Neuronal stem cell (in vitro differentiated cells): ENCODE measurements at places on chromosomes 7 and 10.

DNA sequence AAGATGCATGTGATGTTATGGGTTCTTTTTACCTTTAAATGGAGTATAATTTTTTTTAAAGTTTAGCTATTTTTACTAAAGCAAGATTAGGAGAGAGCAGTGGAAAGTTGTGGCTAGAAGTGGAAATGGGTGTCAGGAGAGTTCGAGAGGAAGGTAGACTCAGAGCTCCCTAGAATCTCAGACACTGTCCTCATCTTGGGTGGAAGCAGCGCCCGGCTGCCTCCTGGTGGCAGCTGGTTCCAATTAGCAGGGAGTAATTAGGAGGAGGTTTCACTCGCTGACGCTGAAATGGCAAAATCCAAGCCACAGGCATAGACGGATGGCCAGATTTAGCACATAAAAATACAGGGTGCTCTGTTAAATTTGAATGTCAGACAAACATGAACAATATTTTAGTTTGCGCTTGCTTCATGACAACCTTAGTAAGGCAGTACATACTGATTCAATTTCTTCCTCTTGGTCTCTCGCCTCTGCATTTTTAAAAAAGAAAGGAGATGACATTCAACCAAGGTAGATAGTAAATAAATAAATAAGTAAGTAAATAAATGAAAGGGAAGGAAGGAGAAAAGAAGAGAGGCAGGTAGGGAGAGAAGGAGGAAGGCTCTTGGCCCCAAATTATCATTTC is 58.5 kb downstream of the LGI1 start:
- H3K4me1 ChIP-seq = peaks cover 3% of the 10 kb centered on the region
- no peak overlapping the region for H3K27ac ChIP-seq
- no peaks in the 10 kb centered on the region for H3K36me3 ChIP-seq
- H3K27me3 ChIP-seq = peaks cover 20% of the 10 kb centered on the region

- no peak for DNase-seq
- H3K27me3 ChIP-seq = no peaks in the 10 kb centered on the region
- H3K27ac ChIP-seq = no peak overlapping the region
Measured at GRCh38 chr7:80736371-80737125, 98.1 kb downstream of the CD36 start.

GRCh38 chr10:103498936-103499638 is 5.6 kb downstream of the NEURL1 start:
- peaks cover 47% of the 10 kb centered on the region for H3K27me3 ChIP-seq
- DNase-seq = no peak
- no peak overlapping the region for H3K4me3 ChIP-seq
- no peak overlapping the region for H3K27ac ChIP-seq
- H3K36me3 ChIP-seq = no peaks in the 10 kb centered on the region

- H3K4me3 ChIP-seq = peak within 1 kb of the TSS; percentile 80
- H3K27ac ChIP-seq = no peak within 1 kb of the TSS
- DNase-seq = peak; percentile 63
- no peaks in the 10 kb centered on the region for H3K36me3 ChIP-seq
Measured at GRCh38 chr7:103989200-103989784, at the start of gene RELN. RELN (minus strand) TSS chr7:103989658; CDS start chr7:103989356, 302 bp downstream.

- no peaks in the 10 kb centered on the region for H3K27me3 ChIP-seq
- no peak for DNase-seq
- peaks cover 2% of the 10 kb centered on the region for H3K4me1 ChIP-seq
- H3K4me3 ChIP-seq = no peak overlapping the region
- no peak overlapping the region for H3K27ac ChIP-seq
- H3K36me3 ChIP-seq = no peaks in the 10 kb centered on the region
Measured at GRCh38 chr10:126080291-126080825, 184.0 kb downstream of the FANK1 start.

GRCh38 chr10:93512565-93512964 is 16.2 kb downstream of the CEP55 start:
- DNase-seq = no peak
- no peaks in the 10 kb centered on the region for H3K27me3 ChIP-seq
- no peak overlapping the region for H3K4me3 ChIP-seq
- no peaks in the 10 kb centered on the region for H3K4me1 ChIP-seq
- H3K36me3 ChIP-seq = peaks cover 79% of the 10 kb centered on the region

- H3K4me3 ChIP-seq = peak overlapping the region; percentile 73
- no peaks in the 10 kb centered on the region for H3K27me3 ChIP-seq
- peaks cover 9% of the 10 kb centered on the region for H3K4me1 ChIP-seq
- no peak for DNase-seq
Measured at GRCh38 chr10:74827045-74827441, 643 bp downstream of the KAT6B start.

GRCh38 chr7:76009672-76010600 is 15.5 kb upstream of the TMEM120A start:
- H3K27ac ChIP-seq = no peak overlapping the region
- DNase-seq = no peak
- H3K27me3 ChIP-seq = no peaks in the 10 kb centered on the region
- H3K4me3 ChIP-seq = no peak overlapping the region
- peaks cover 28% of the 10 kb centered on the region for H3K36me3 ChIP-seq

DNA sequence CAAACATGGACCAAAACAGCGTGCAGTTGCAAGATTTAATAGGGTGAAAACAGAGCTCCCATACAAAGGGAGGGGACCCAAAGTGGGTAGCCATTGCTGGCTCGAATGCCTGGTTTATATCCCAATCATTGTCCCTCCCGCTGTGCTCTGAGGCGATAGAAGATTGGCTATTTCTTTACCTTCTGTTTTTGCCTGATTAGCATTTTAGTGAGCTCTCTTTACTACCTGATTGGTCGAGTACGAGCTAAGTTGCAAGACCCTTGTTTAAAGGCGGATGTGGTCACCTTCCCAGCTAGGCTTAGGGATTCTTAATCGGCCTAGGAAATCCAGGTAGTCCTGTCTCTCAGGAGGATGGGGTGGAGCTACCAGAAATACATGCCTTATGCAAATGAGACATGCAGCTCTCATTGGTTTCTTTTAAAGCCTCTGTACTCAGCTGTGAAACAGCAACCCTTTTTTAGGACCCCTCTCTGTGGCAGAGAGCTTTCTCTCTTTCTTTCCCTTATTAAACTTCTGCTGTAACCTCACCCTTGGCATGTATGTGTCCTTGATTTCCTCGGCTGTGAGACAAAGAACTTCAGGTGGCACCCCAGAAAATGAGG is 202.4 kb downstream of the CCSER2 start:
- no peaks in the 10 kb centered on the region for H3K36me3 ChIP-seq
- H3K27ac ChIP-seq = no peak overlapping the region
- H3K4me3 ChIP-seq = no peak overlapping the region
- H3K27me3 ChIP-seq = no peaks in the 10 kb centered on the region
- H3K4me1 ChIP-seq = no peaks in the 10 kb centered on the region
- no peak for DNase-seq

DNA sequence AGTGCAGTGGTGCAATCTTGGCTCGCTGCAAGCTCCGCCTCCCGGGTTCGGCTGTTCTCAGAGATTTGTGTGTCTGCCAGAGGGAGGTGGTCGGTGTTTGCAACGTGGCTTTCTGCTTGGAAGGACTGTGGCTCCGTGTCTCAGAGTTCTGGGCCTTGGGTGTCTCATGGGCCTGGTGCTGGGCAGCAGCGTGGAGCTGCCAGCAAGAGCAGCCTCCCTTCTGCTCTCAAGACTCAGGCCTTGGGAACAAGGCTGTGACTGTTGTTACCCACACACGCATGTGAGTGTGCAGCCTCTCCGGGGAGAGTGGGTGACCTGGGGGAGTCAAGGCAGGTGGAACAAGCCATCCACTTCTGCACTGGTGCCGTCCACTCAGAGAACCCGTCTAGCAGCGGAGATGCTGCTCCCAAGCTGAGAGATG is 52.0 kb downstream of the VIPR2 start:
- H3K4me1 ChIP-seq = no peaks in the 10 kb centered on the region
- no peaks in the 10 kb centered on the region for H3K27me3 ChIP-seq
- no peak overlapping the region for H3K27ac ChIP-seq
- DNase-seq = no peak
- H3K4me3 ChIP-seq = no peak overlapping the region
- no peaks in the 10 kb centered on the region for H3K36me3 ChIP-seq

GRCh38 chr7:151099486-151100211 is 13.4 kb downstream of the AGAP3 start:
- H3K4me3 ChIP-seq = no peak overlapping the region
- peaks cover 8% of the 10 kb centered on the region for H3K4me1 ChIP-seq
- peaks cover 29% of the 10 kb centered on the region for H3K36me3 ChIP-seq
- no peak for DNase-seq
- H3K27me3 ChIP-seq = no peaks in the 10 kb centered on the region

DNA sequence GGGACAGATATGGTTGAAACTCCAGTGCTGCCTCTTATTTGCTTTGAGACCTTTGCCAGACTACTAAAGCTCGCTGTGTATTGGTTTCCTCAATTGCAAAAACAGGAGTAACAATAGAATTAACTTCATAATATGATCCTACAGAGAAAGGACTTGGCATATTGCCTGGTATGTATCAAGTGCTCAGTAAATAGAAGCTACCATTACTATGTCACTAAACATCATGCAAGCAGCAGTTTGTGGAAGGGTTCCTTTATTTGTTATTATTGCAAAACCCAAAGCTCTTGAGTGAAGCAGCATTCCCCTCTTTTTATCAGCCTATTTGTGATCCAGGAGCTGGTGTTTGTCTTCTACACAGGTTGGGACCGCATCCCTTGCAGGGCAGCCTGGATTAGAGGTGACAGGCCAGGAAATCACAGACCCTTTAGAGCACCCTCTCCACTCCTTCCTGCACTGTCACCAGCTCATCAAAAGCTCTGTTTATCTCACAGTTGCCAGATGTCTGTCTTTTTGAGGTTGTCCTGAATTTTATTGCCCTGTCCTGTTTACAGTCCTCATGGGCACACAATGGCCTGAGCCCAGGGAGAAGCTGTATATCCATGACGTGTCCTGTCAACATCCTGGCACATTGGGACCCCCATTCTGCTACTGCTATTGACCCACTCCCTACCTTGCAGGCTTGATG is 121.5 kb downstream of the SNX10 start:
- H3K4me3 ChIP-seq = no peak overlapping the region
- DNase-seq = no peak
- H3K4me1 ChIP-seq = no peaks in the 10 kb centered on the region
- H3K36me3 ChIP-seq = no peaks in the 10 kb centered on the region
- no peaks in the 10 kb centered on the region for H3K27me3 ChIP-seq
- no peak overlapping the region for H3K27ac ChIP-seq

DNA sequence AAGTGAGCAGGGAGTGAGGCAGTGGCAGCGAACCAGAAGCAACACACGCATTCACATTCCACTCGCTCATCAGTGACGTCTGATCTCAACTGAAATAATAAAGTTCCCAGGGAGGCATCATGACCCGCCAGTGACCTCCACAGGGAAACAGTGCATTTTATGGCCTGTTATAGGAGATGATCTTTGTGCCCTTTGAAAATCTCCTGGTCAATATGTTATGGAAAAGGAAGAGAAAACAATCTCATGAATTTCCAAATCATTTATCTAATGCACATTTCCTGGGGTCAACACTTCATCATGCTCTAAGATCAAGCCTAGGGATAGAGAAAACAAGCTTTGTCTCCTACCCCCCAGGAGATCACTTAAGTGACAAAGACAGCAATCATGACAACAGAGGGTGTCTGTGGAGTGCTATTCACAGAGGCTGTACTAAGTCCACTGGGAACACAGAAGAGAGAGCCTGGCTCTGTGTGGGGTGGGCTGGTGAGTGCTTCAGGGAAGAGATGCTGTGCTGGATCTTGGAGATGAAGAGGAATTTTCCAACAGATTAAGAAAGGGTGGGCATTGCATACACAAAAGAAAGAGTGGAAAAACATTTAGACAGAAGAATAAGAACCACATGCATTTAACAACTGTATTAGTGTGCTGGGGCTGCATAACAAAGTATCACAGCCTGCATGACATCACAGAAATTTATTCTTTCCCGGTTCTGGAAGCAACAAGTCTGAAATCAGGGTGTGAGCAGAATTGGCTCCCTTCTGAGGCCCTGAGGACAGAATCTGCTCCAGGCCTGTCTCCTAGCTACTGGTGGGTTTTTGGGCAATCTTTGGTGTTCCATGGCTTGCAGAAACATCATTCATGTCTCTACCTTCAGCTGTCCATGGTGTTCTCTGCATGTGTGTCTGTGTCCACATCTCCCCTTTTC is 613.9 kb upstream of the IGFBP3 start:
- H3K27ac ChIP-seq = no peak overlapping the region
- no peaks in the 10 kb centered on the region for H3K36me3 ChIP-seq
- H3K4me1 ChIP-seq = peaks cover 6% of the 10 kb centered on the region
- peak; percentile 26 for DNase-seq
- no peak overlapping the region for H3K4me3 ChIP-seq

DNA sequence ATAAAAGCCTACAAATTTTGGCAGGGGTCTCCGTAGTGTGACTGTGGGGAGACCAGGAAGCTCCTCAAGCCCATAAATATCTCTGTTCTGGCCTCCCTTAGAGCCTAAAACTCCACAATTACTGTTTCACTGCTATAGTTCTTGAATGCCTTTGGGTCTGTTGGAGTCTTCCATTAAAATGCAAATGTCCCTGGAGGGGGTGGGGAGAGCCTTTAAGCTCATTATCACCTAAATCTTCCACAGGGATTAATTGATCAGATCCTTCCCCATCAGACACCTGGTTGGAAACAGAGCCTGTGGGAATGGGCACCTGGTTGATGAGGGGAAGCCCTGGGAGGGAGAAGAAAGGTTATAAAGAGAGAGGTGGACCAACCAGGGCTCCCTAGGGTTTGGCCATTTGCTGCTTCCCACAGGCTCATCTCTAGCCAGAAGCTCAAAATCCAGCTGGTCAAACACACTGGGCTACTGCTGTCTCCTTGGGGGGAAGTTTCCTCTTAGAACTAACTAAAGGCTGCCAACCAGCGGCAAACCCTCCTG is 718.2 kb downstream of the LRMDA start:
- H3K36me3 ChIP-seq = no peaks in the 10 kb centered on the region
- peaks cover 14% of the 10 kb centered on the region for H3K4me1 ChIP-seq
- no peak for DNase-seq
- H3K27me3 ChIP-seq = no peaks in the 10 kb centered on the region
- H3K4me3 ChIP-seq = peak overlapping the region; percentile 4
- peak overlapping the region; percentile 95 for H3K27ac ChIP-seq

- DNase-seq = no peak
- no peaks in the 10 kb centered on the region for H3K4me1 ChIP-seq
- H3K27me3 ChIP-seq = no peaks in the 10 kb centered on the region
- H3K27ac ChIP-seq = no peak overlapping the region
- H3K36me3 ChIP-seq = no peaks in the 10 kb centered on the region
Measured at GRCh38 chr7:88001744-88002530, 67.9 kb downstream of the ADAM22 start.

DNA sequence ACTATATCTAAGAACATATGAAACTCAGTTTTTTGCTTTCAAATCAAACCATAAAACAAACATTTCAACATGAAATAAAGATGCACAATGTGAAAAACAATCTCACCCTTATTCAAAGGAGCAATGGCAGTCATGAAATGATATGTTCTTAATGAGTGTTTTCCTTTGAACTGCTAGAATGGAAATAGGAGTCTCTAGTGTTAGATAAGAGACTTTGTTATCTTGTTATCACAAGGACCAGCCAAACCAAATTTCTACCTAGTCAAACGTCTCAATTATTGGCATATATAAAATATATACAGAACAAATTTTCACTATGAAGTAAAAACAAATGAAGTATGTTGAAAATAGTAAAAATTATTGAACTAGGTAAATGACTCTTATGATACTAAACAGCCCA is 1.2 kb downstream of the VPS41 start:
- no peak for DNase-seq
- no peak overlapping the region for H3K4me3 ChIP-seq
- H3K4me1 ChIP-seq = peaks cover 13% of the 10 kb centered on the region
- H3K27me3 ChIP-seq = no peaks in the 10 kb centered on the region
- H3K27ac ChIP-seq = no peak overlapping the region
